ENCODE measurements at places on chromosomes 6 and 20.

- no peak for DNase-seq
Measured at GRCh38 chr6:109304284-109305015, 77.8 kb downstream of the CD164 start.

DNA sequence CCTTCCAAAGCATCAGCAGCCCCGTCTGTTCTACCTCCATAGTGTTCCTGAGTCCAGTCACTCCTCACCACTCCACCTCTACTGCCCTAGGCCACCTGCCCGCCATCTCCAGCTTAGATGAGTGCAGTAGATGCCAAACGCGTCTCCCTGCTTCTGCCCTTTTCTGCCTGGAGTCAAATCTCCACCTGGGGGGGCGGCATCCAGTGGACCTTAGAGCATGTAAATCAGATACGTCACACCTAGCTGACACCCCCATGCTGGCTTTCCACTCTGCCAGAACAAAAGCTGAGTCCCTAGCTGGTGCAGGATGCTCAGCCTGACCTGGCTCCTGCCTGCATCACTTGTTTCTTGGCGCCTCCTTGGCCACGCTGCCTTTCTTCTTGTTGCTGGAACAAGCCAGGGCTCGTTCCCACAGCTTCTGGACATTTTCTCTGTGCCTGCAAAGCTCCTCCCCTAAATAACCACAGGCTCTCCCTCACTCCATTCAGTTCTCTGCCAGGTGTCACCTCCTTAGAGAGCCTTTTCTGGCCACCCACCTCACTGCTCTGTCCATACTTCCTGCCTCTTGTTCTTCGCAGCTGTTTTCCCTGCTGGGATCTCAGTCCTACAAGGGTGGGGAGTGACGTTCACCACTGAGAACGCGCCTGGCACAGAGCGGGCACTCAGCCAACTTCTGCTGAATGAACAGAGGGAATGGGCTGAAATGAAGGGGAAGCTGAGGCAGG is 5.8 kb downstream of the DDR1 start:
- DNase-seq: peak; percentile 83

GRCh38 chr6:151630991-151631655 is 137.3 kb downstream of the CCDC170 start:
- no peak for DNase-seq

DNA sequence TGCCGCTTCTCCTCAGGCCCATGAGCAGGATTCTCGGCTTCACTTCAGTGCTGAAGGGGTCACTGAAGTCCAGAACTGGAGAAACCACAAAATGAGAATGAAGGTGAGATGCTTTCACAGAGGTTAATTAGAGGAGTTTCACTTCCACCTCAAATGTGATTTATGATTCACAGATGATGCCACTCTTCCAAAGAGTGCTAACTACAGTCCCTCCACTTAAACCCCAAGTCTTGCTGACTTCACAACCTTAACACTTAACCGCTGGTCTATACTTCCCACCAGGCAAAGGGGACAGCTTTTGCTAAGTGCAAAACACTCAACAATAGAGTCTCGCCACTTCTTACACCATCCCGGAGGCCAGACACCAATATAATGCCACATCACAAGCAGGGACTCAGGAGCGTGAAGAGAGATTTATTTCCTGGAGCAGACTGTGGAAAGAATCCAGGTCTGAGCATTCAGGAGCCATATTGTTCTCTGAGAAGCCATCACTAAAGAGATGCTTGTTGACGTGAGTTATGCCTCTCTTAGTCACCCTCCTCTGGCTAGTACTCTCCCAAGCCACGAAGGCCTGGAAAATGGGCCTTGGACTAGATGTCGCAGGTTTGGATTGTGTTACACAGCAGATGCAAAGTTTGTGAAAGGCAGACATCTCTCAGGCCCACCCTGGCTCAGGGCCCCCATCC is 24.4 kb downstream of the RRAGD start:
- DNase-seq: no peak

DNA sequence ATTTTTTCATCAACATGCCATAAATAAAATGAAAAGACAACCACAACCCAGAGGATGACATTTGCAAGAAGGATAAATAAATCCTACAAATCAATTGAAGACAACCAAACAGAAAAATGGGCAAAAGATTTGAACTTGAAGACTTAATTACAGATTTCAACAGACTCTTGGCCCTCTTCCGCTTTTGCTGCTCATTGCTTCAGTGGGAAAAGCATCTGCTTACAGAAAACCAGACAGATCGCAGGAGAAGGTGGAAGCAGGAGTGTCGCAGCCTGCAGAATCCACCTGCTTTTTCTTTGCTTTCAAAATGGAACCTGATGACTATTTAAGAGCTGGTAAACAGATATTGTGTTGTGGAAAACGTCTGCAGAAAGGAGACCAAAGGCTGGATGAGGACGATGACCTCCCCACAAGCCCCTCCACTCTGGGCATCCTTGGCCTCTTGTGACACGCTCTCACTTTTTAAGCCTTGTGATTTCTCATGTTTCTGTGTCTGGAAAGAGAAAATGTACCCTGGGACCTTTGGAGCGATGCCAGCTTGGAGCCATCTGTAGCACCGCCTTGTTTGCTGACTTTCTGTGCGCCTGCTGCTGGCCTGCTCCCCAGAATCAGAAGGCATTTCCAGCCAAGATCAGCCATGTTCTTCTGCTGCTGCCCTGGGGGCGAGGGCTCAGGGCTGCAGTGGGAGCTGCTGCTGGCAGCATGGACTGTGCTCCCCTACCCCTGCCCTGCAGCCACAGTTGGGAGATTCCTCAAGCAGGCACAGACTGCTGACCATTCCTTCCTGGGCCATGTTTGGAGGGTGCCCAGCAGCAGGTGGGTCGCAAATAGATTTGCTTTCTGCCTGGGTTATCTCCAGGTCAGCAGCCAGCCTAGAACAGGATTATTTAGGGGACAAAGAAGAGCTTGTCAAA is 3.6 kb upstream of the CSTL1 start:
- no peak for DNase-seq

DNA sequence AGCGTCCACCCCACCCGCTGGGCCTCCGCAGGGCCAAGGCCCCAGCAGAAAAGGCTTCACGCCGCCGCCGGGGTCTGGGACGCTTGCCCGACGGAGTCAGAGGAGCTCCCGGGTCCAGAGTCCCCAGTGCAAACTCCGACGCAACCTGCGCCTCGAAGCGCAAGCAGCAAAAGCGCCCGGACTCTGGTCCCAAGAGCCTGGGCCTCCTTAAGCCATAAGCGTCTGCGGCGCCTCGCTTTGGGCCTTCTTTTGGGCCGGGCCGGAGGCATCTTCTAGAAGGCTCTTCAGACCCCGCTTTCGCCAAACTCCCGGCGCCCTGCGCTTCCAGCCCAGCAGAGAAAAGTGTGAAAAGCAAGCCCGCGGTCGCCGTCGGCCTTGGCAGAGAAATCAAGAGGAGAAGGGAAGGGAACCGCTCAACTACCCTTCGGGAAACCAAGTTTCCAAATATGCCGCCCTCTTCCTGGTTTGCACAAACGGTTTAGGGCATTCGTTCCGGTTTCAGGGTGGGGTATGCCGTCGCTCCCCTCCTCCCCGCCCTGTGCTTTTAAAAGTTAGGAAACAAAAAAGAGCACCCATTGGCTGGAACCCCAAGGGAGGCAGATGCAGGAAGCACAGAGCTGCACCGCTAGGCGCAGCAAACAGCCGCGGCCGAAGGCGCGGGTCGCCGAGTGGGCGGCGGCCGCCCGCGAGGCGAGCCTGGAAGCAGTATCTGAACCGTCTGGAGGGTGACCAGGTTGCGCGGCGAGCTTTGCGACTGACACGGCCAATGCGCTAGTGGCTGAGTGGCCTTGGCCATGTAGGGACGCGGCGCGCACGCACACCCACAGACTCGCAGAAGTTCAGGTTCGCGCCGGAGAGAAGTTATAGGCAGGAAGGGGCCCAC is 1.2 kb downstream of the TBX18 start:
- no peak for DNase-seq

DNA sequence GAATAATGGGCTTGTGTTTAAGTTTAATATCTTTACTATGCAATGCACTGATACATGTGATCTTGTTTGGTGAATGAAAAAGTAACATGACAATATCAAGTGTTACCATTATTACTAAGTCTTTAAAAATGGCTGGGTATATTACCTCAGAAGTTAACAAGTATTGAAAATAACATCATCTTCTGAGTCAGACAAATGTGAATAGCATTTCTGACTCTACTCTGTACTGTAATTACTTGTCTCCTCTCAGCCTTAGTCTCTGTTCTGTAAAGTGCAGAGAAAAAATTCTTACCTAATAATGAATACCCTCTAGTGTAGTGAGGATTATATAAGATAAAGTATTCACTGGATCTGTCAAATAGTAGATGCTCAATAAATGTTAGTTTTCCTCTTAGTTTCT is 47.0 kb upstream of the GCLC start:
- DNase-seq: no peak

DNA sequence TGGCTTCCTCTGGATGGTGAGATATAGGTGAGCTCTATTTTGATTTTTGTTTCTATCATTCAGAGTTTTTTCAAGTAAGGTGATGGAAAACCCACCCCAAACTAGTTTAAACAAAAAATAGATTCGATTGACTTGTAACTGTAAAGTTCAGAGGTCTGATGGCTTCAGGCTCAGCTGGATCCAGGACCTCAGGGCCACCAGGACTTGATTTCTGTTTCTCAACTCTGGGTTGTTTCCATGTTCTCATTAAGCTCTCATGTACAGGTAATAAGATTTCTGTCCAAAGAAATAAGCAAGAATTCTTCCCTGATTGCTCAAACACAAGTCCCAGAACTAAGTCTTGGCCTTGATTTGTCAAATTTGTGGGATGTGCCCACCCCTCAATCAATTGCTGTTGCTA is 67.0 kb downstream of the DLGAP4 start:
- no peak for DNase-seq

DNA sequence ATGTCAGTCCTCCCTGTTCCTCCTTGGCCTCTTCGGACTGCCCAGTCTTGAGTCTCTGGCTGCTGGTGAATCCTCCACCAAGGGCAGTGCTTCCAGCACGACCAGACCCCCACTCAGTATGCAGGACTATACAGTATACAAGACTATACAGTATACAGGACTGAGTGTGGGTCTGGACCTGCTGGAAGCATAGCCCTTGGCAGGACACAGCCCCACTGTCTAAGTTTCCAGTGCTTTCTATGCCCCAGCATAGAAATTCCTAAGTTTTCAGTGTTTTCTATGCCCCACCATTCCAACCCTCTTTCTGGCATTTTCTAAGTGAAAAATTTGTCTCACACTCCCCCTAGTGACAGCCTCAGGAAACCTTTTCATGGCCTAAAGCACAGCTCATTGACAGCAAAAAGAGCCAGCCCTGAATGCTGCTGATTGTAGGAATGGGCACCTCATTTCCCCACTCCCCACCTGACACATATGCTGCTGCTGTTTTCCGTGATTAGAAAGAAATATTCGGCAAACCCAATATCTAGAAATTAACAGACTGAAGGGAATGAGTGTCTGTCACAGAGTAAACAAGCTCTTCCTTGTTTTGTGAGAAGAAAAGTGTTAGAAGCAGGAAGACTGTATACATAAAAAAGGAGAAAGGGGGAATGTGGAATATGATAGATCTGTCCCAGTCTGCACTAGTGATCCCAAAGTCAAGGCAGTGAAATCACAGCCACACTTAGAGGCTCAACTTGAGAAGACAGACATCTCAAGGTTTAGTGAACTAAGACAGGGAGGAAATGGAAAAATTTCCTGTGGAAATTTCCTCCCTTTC is 206.9 kb downstream of the IBTK start:
- DNase-seq: peak; percentile 13

DNA sequence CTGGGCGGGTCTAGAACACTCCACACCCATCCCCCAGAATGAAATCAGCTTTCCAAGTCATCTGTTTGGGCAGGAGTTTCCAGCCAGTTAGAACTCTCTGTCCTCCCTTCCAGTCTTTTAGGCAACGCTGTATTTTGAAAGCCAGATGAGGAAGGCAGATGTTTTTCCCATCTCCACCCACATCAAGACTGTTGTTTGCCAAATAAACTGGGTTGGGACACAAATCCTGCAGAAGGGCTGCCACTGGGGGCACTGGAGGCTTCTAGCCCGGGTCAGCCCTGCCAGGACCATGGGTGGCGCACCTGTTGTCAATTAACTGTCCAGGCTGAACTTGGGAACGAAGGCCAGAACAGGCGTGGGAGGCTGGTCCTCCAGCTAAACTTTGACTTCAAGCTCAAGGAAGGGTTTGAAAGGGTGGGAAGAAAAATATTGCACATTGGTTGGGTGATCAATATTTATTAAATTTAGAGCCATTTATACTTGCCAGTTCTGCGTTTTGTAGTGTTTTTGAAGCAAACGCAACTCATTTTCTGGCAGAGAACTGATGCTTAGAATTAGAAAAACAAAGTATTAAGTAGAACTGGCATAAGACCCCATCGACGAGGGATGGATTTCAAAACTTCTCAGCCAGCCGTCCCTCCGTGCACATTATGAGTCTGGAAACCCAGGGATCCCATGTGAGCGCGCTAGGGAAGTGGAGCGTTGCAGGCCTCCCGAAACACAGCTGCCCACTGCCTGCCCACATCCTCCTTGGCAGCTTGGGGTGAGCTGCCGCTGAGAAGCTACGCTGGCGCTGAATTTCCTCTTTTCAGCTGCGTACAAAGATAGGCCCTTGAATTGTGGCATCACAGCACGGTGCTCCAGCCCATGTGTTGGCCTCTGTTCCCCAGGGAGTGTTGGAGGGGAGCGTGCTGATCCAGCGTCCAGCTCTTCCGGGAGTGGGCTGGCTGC is 297.4 kb downstream of the QKI start:
- peak; percentile 14 for DNase-seq

DNA sequence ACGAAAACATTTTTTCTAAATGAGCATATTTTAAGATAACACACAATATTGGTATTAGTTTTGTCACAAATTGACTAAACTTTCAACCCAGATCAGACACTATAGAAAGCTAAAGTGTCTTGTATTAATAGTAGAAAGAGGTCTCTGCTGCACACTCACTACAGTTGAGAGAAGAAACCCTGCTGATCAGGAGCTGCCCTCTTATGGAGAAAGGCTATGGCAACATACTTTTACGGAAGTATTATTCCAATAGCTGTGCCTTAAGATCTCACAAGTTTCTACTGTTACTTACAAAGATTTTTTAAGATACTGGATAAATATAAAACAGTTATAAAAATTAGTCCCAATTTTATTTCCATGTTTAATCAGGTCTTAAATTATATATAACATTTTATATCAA is 155.7 kb downstream of the RIMS1 start:
- DNase-seq: no peak

DNA sequence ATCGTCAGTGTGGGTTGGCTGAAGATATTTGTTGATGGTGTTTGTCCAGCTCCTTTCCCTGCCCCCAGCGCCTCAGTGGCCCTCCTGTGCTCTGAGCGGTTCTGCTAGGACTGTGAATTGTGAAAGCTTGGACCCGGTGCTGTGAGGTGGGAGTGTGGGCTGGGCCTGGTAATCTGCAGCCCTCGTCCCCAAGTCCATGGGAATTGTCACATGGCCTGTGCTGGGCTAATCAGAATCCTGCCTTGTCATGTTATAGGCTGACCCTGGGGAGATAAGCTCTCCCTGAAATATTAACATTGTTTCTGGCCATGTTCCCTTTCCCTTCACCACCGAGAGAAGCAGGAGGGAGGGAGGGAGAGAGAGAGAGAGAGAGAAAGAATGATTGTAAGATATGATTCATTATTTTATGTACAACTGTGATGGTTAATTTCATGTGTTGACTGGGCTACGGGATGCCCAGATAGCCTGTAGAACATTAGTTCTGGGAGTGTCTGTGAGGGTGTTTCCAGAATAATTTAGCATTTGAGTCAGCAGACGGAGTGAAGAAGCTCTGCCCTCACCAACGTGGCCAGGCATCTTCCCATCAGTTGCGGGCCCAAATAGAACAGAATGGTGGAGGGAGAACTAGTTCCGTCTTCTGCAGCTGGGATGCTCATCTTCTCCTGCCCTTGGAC is 62.4 kb downstream of the TFAP2C start:
- DNase-seq: no peak

Data from amygdala (tissue), 56 donors.